ENCODE measurements at places on chromosomes 2 and 18. TPM values are rescaled to one million over a fixed set of nuclear protein-coding genes. Genes with fewer than 3 reads are reported as not detected.

Gene KLHL30
- total RNA-seq, result 0.96 TPM

Gene CNGA3
- total RNA-seq, result not detected

Gene ARL5A
- total RNA-seq, result 35.9 TPM

Gene VWA3B
- total RNA-seq, result not detected

Gene ANO7
- 1.1 TPM for total RNA-seq

Gene MBOAT2
- 16.7 TPM for total RNA-seq

Gene LAMA1
- 38.2 TPM for total RNA-seq

Gene RNMT
- 18.5 TPM for total RNA-seq

Gene MAL
- 1.4 TPM for total RNA-seq

Gene UGT1A3
- total RNA-seq, result 0.78 TPM

Gene REG3G
- not detected for total RNA-seq

Gene RBM44
- 0.03 TPM for total RNA-seq

Gene C2orf80
- total RNA-seq, result not detected

Gene PARD6G
- total RNA-seq, result 1.3 TPM

Gene MPPE1
- total RNA-seq, result 18.0 TPM

Gene ALPI
- total RNA-seq, result not detected

Gene CERS6
- total RNA-seq, result 7.2 TPM

Gene SERPINB10
- total RNA-seq, result not detected

Gene ZNF804A
- not detected for total RNA-seq

Gene TGFA
- total RNA-seq, result 116 TPM

Gene G6PC2
- total RNA-seq, result not detected

Gene ASXL3
- total RNA-seq, result not detected

Gene GULP1
- 144 TPM for total RNA-seq

Gene SLC5A7
- not detected for total RNA-seq

Gene DTNA
- total RNA-seq, result 0.34 TPM

Gene REEP1
- 0.20 TPM for total RNA-seq

Data from Caki2 (cell line).